Activated CD4-positive, alpha-beta memory T cell treated with anti-CD3 and anti-CD28 coated beads, Interleukin-2, amount 10 ng/mL, durations not matched to agents 7 days and 5 days (primary cell): ENCODE measurements at places on chromosomes 7 and 10.

DNA sequence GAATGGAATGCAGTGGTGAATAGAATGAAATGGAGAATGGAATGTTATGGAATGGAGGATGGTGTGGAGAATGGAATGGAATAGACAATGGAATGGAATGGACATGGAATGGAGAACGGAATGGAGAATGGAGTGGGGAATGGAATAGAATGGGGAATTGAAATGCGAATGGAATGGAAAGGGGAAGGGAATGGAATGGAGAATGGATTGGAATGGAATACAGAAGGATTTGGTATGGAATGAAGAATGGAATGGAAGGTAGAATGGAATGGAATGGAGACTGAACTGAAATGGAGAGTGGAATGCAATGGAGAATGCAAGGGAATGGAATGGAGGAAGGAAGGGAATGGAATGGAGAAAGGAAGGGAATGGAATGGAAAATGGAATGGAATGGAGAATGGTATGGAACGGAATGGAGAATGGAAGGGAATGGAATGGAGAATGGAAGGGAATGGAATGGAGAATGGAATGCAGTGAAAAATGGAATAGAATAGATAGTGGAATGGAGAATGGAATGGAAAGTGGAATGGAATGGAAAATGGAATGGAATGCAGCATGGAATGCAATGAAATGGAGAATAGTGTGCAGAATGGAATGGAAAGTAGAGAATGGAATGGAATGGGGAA is 94.8 kb downstream of the NSUN6 start:
- no peak for DNase-seq

GRCh38 chr10:84076540-84077195 is 62.6 kb upstream of the GHITM start:
- no peak for DNase-seq

DNA sequence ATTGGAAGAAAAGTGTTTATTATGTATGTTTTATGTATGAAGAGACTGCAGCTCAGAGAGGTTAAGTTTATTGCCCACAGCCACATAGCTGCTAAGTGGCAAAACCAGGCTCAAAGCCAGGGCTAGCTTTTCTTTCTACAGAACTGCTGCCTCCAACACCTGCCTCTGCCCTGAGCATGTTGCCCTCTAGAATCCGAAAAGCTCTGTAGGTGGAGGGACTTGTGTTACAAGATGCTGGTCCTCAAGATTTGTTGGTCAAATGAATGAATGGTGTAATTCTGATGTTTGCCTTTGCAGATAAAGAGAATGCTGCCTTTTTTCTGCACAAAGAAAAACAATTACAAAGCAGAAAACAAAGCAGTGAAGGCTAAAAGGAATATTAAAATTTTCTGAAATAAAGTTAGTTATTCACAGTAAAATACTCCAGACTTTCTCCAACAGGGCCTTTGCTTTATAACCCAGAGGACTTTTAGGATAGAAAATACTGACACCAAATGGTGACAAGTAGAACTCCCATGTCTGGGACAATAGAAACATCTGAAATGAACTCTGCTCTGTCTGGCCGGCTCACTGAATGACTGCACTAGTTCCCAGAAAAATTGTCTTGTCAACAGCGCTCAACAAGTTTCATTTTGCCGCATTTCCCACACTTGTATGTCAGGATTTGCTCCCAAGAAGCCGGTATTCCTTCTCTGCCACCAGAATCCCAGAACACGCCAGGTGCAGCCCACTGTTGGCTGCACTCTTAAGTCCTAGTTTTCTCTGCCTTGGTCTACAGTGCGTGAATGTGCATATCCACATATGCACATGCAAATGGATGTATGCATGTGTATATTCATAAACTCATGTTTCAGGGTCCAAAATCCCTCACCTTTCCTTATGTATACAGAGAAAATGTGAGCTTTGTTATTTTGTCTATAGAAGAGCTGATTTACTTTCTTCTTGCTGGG is 11.0 kb upstream of the DNTT start:
- DNase-seq, result no peak

DNA sequence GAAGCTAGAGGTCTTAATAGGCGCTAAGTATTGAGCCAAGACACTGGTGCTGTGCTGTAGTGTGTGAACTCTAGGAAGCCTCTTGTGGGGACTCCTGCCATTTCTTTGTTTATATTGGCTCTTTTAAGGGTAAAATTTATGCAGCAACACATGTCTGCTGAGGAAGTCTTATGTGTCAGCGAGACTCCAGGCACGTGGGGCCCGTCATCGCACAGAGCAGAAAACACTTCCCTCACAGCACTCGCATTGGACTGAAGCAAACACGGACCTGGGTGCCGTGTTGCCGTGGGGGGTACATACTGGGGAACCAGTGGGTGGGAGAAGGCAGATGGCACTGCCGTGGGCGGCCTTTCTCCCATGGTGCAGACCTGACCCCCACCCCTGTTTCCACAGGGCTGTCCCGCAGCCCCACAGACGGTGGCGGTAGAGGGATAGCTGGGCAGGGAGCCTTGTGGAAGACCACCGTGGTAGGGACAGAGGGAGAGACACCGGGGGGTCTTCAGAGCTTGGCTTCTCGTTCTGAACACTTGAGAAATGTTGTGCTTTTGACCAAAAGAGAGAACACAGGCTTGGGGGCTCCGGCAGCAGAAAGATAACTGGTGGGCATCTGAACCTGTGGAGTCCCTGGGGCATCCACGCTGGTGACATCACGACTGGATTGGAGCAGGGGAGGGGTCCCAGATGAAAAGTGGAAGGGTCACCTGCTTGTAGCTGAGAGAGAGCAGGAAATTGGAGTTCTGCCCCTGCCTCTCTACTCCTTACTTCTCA is 284.7 kb upstream of the SHH start:
- DNase-seq, result no peak

DNA sequence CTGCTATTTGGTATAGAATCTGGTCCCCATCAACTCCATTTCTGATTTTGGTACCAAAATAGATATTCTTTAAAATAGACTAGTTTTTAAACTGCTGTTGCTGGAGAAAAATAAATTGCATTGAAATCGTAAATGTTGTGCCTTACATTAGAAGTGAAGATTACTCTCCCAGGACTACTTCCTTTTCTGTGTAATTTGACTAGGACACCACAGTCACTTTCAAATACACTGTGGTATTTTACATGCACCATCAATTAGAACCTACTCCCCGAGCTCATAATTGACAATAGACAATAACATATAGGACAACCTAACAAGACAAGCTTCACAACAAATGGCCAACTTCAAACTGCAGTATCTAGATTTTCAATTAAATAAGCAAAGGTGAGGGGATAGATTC is 211.5 kb downstream of the DGKB start:
- no peak for DNase-seq

DNA sequence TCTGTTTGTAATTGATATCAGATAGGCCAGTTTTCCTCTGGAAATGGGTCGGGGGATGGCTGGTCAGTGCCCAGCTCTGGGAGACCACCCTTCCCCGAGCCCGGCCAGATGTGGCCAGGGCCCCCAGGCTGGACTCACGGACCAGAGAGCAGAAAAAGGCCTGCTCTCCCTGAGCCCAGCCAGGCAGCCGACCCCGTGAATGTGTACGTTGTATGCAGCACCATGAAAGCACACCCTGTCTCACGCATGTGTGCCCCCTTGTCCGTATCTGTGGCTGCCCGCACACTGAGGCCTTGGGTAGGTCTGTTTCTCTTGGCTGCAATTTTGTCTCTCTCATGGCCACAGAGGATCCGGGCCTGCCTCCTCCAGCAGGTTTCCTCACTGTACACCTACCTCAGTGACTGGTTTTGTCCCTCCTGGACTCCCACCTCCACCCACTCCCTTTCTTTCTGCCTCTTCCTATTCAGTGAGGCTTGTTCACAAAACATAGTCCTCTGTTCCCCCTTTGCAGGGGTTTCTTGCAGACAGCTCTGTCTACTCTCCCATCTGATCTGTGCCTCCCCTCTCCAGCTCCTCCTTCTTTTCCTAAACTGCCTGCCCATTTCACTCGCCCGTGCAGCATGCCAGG is 23.6 kb upstream of the ANKRD2 start:
- no peak for DNase-seq

- no peak for DNase-seq
Measured at GRCh38 chr7:104862719-104863118, 151.3 kb upstream of the KMT2E start.

- no peak for DNase-seq
Measured at GRCh38 chr7:39911167-39911566, 38.9 kb upstream of the CDK13 start.

DNA sequence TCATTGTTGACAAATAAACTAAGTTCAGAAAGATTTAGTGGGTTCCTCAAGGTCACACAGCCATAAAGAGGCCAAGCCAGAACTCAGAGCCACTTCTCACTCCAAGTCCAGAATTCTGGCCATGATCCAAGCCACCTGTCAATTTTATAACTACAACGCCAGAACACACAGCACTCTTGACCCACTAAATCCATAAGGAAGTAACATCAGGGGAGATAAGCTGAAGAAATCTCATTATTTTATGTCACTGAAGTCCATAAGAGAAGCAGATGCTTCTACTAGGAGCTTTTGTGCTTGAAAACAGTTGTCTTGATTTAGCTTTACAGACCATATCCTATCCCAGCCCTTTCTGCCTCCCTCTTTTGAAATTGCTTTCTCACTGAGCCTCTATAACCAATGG is 15.9 kb downstream of the ADAM12 start:
- DNase-seq, result no peak

GRCh38 chr7:5282543-5283316 is at the start of gene SLC29A4:
SLC29A4 (plus strand) TSS chr7:5282943; CDS start chr7:5287817, 4,874 bp downstream.
- peak; percentile 24 for DNase-seq

- DNase-seq, result no peak
Measured at GRCh38 chr10:71068861-71069271, 143.5 kb upstream of the UNC5B start.
